ENCODE measurements at places on chromosomes 6 and 20. TPM values are rescaled to one million over a fixed set of nuclear protein-coding genes. Genes with fewer than 3 reads are reported as not detected.

NKX2-4 gene
- total RNA-seq: not detected

DNA sequence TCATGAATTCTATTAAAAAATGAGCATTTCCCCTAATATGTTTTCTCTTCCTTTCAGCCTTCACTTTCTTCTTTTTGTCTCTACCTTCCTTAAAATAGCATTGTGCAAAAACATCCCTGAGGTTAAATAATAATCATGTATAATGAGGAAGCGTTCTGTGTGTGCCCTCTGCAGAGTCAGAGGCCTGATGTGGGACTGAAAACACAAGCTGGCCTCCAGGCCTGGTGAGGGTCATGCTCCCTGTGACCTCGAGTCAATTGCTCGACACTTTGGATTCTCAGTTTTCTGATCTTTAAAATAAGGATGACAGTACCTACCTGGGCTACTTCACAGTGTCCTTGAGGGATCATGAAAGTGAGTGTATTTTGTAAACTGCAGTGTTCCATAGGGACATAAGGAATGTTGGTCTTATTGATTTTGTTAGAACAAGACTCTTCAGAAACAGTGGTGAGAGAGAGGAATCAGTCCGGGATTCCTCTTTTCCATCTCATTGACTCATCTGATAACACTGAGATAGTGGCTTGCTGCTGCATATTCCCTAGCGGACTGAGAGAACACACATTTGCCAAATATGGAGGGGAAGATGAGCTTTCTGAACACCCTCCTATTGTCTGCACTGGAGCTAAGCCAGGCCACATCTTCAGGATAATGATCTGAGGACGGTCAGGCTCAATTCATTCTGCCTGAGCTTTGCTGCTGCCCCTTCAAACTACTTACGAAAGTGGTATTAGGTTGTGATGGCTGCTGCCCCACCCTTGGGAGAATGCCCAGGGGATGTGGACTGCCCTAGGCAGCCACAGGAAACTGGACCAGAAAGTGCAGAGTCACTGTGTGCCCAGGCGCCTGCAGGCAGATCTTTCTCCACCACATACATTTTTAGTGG is 39.6 kb upstream of the PDE7B start:
- no peaks in the 10 kb centered on the region for H3K4me1 ChIP-seq
- no peaks in the 10 kb centered on the region for H3K27me3 ChIP-seq
- H3K36me3 ChIP-seq: no peaks in the 10 kb centered on the region
- H3K27ac ChIP-seq: no peak overlapping the region
- DNase-seq: no peak

- H3K4me3 ChIP-seq: no peak overlapping the region
- H3K4me1 ChIP-seq: no peaks in the 10 kb centered on the region
- no peak for DNase-seq
- H3K36me3 ChIP-seq: no peaks in the 10 kb centered on the region
- H3K27ac ChIP-seq: no peak overlapping the region
Measured at GRCh38 chr6:43287717-43288679, 10.1 kb upstream of the SLC22A7 start.

DNA sequence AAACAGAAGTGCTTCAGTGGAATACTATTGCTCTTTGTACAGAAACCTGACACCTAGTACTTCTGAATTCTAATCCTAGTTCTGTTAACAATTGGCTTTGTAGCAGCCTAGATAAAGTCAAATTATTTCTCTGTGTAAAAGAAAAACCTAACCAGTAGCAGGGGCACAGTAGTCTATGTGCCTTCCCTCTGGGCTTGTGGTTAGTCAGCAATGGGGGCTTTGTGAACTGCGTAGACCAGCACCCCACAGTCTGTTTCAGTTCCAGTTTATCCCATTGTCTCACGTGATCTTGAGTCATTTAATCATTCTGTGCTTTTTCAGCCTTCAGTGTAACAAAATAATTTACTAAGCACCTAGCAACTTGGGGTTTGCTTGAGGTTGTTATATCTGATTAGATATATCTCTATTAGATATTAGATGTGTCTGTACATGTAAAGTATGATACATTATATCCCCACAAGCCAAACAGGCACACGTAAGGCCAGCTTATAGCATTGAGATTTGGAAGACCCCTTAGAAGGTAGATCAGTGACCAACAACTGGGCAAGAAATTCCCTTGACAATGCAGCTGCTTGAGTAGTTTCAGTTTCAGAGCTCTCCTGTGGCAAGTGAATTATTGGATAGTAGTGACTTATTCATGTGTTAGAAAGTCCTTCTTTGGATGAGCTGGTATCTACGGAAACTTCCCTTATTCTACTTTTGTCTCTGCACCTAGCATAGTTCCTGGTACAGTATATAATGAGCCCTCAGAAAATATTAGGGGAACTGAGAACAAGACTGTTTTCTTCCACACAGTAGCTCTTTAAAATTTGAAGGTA is 27.9 kb upstream of the CCR6 start:
- no peaks in the 10 kb centered on the region for H3K4me1 ChIP-seq
- no peak overlapping the region for H3K27ac ChIP-seq
- H3K4me3 ChIP-seq: no peak overlapping the region
- no peaks in the 10 kb centered on the region for H3K27me3 ChIP-seq
- no peaks in the 10 kb centered on the region for H3K36me3 ChIP-seq

DNA sequence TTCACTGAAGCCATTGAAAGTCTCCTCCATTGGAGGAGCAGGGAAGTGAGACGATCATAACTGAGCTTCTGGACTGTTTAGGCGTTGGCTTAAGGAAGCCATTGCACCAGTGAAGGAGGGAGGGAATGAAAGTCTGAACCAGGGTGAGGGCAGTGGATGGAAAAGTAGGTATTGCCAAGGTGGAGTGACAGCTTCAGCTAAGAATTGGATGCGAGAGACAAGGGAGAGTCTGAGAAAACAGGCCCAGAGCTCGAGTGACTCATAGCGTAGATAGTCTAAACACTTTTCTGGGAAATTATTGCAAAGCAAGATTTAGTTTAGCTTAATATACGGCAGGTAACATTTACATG is 4.5 kb downstream of the DSP start:
- peaks cover 18% of the 10 kb centered on the region for H3K27me3 ChIP-seq
- DNase-seq: no peak
- no peaks in the 10 kb centered on the region for H3K36me3 ChIP-seq
- H3K4me1 ChIP-seq: peaks cover 18% of the 10 kb centered on the region
- no peak overlapping the region for H3K4me3 ChIP-seq

GRCh38 chr6:17584241-17584803 is 15.8 kb upstream of the FAM8A1 start:
- peak; percentile 67 for DNase-seq
- H3K27me3 ChIP-seq: no peaks in the 10 kb centered on the region
- no peak overlapping the region for H3K4me3 ChIP-seq
- H3K4me1 ChIP-seq: no peaks in the 10 kb centered on the region

GRCh38 chr20:8183526-8183925 is 51.5 kb downstream of the PLCB1 start:
- H3K36me3 ChIP-seq: no peaks in the 10 kb centered on the region
- H3K4me3 ChIP-seq: no peak overlapping the region
- H3K4me1 ChIP-seq: no peaks in the 10 kb centered on the region
- no peak for DNase-seq
- H3K27ac ChIP-seq: no peak overlapping the region
- no peaks in the 10 kb centered on the region for H3K27me3 ChIP-seq
